ENCODE measurements at places on chromosomes 3 and 15.

DNA sequence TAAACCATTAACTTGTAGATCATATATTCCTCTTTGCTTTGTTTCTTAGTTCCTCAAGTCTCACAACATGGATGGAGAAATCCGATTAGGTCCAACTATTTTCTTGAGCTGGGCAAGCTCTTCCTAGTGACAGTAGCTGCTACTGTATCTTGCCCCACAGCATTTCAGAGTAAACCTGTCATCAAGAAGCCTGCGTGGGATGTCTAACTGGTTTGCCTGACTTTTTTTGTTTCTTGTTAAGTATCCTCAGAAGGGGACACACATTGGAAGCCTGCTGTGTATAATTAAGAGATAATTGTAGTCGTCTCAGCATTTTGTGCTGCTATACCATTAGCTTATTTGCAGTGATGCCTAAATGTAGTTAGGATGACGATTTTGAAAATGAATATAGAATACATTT lies 29.3 kb upstream of the STT3B start:
- no peak for DNase-seq

GRCh38 chr3:23686519-23686918 lies 119.2 kb upstream of the UBE2E1 start:
- DNase-seq, result no peak

GRCh38 chr15:41543521-41543870 lies 561 bp downstream of the RPAP1 start:
- DNase-seq, result no peak

GRCh38 chr3:129577366-129577765 lies 29.1 kb downstream of the PLXND1 start:
- DNase-seq, result no peak
